ENCODE measurements at places on chromosomes 2 and 18.

- peaks cover 26% of the 10 kb centered on the region for H3K4me1 ChIP-seq
- peak overlapping the region; percentile 49 for H3K27ac ChIP-seq
- DNase-seq, result peak; percentile 92
- H3K27me3 ChIP-seq, result no peaks in the 10 kb centered on the region
Measured at GRCh38 chr2:203484266-203485112, 50.6 kb downstream of the RAPH1 start.

DNA sequence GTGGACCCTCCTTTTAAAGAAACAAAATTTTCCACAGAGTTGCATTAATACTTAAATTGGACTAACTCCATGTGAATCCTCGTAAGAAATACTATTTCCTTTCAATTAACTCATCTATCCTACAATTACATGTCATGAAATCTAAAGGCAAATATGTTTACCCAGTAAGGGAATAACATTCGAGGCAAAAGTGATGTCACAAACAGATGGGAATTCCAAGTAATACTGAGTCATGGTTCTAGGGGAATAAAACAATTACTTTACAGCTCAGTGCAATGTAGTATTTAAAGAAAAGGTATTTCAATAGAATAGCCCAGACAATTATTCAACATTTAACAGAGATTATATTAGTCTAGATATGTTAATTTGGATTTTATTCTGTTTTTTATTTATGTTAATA is 205.8 kb downstream of the ZNF385B start:
- no peaks in the 10 kb centered on the region for H3K36me3 ChIP-seq
- H3K27me3 ChIP-seq, result no peaks in the 10 kb centered on the region

DNA sequence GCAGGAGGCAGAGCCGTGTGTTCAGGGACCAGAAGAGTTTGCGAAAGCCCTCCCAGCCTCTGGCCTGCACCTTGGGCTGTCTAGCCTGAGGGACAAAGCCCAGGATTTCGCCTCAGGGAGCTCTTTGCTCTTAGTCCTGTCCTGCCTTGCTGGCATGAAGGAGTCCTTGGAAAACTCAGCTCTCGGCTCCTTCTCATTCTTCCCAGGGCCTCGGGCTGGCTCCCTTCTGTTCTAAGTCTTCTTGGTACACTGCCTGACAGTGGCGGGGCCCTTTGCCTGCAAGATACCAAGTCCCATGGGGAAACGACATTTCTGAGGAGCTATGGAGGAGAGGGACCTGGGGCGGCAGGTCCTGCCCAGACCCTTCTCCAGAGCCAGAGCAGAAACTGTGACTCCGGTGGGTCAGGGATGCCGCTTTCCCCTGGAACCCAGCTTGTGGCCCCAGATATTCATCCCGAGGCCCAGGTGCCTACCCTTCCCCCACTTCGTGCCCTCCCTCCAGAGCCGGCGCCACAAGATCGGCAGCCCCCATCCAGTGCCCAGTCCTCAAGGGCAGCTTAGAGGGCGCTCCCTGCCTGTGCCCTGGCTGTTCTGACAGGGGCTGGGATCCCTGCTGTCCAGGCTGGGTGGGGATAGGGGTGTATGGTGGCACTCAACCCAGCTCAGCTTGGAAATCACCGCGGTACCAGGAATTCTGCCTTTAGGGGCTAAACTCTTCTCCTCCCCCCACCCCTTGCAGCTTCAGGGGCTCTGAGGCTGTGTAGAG is 5.5 kb upstream of the CYP26B1 start:
- H3K27ac ChIP-seq, result no peak overlapping the region
- H3K4me3 ChIP-seq, result no peak overlapping the region
- DNase-seq, result no peak
- 0 out of 2 replicates have a peak, but pooled peaks cover 4% of the 10 kb centered on the region for H3K4me1 ChIP-seq
- H3K36me3 ChIP-seq, result no peaks in the 10 kb centered on the region

- H3K4me1 ChIP-seq, result peaks cover 28% of the 10 kb centered on the region
- DNase-seq, result no peak
- no peak overlapping the region for H3K27ac ChIP-seq
- H3K4me3 ChIP-seq, result no peak overlapping the region
Measured at GRCh38 chr18:13608791-13609532, 117.4 kb downstream of the FAM210A start.

- peak; percentile 91 for DNase-seq
- H3K36me3 ChIP-seq, result 0 out of 2 replicates have a peak, but pooled peaks cover 3% of the 10 kb centered on the region
- H3K4me3 ChIP-seq, result peak overlapping the region; percentile 41
- peaks cover 75% of the 10 kb centered on the region for H3K4me1 ChIP-seq
- H3K27me3 ChIP-seq, result no peaks in the 10 kb centered on the region
- H3K27ac ChIP-seq, result peak overlapping the region; percentile 99
Measured at GRCh38 chr2:46983065-46983801, 67.6 kb upstream of the MCFD2 start.

- no peaks in the 10 kb centered on the region for H3K4me1 ChIP-seq
- H3K27ac ChIP-seq, result no peak overlapping the region
- H3K36me3 ChIP-seq, result no peaks in the 10 kb centered on the region
- no peak overlapping the region for H3K4me3 ChIP-seq
- no peak for DNase-seq
Measured at GRCh38 chr2:207112785-207113184, 53.0 kb downstream of the KLF7 start.

GRCh38 chr18:74901362-74902146 is 303.9 kb downstream of the ZNF407 start:
- H3K27ac ChIP-seq, result no peak overlapping the region
- no peak for DNase-seq
- no peaks in the 10 kb centered on the region for H3K36me3 ChIP-seq
- H3K4me3 ChIP-seq, result no peak overlapping the region
- H3K4me1 ChIP-seq, result no peaks in the 10 kb centered on the region
- no peaks in the 10 kb centered on the region for H3K27me3 ChIP-seq

- H3K27ac ChIP-seq, result no peak overlapping the region
- no peaks in the 10 kb centered on the region for H3K27me3 ChIP-seq
- no peak overlapping the region for H3K4me3 ChIP-seq
- H3K36me3 ChIP-seq, result no peaks in the 10 kb centered on the region
- DNase-seq, result peak; percentile 80
Measured at GRCh38 chr2:239157771-239158170, 243.0 kb downstream of the HDAC4 start.

- H3K36me3 ChIP-seq, result no peaks in the 10 kb centered on the region
- H3K4me3 ChIP-seq, result no peak overlapping the region
- peaks cover 42% of the 10 kb centered on the region for H3K4me1 ChIP-seq
- H3K27me3 ChIP-seq, result no peaks in the 10 kb centered on the region
Measured at GRCh38 chr2:68292108-68292710, 27.5 kb downstream of the CNRIP1 start.

DNA sequence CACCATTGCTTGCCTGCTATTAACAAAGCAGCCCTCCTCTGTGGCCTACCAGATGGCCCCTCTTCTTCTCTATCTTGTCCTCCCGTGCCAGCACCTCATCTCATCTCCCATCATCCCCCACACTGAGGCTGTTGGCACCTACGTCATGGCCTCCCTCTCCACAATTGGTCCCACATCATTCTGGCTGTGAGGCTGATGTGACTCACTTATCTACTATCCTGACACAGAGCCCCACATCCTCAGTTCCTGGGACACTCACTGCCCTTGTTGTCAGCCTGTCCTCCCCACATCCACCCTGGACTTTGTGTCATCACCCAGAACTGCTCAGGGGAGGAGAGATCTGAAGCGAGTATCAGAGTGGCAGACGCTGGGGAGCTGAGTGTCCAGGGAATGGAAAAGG is 102.9 kb downstream of the MRO start:
- no peaks in the 10 kb centered on the region for H3K36me3 ChIP-seq
- no peaks in the 10 kb centered on the region for H3K27me3 ChIP-seq
- DNase-seq, result no peak
- H3K4me1 ChIP-seq, result no peaks in the 10 kb centered on the region
- H3K27ac ChIP-seq, result no peak overlapping the region

GRCh38 chr2:177909962-177910361 is 162.6 kb downstream of the PDE11A start:
- H3K27ac ChIP-seq, result no peak overlapping the region
- no peak overlapping the region for H3K4me3 ChIP-seq

DNA sequence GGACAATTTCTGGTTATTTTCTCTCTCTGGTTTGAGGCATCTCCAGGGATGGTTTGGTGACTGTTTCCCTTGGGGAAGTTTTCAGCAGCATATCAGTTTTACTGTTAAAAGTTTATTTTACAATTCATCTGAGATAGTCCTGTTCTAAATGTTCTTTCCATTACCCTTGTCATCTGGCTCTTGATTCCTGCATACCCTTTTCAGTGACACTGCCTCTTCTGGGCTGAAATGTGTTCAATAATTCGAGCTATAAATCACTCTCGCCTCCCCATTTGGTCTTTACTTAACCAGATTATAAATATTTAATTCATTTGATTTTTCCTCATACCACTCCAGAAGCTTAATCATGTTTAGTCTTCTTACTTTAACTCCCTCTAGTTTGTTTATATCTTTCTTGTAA is 9.5 kb downstream of the DCC start:
- no peak overlapping the region for H3K27ac ChIP-seq
- no peaks in the 10 kb centered on the region for H3K36me3 ChIP-seq
- no peak overlapping the region for H3K4me3 ChIP-seq
- no peaks in the 10 kb centered on the region for H3K4me1 ChIP-seq
- DNase-seq, result no peak

- H3K4me1 ChIP-seq, result no peaks in the 10 kb centered on the region
- no peaks in the 10 kb centered on the region for H3K36me3 ChIP-seq
- H3K27me3 ChIP-seq, result no peaks in the 10 kb centered on the region
- no peak overlapping the region for H3K27ac ChIP-seq
- H3K4me3 ChIP-seq, result no peak overlapping the region
- DNase-seq, result no peak
Measured at GRCh38 chr2:73013936-73014335, 57.6 kb downstream of the SFXN5 start.

GRCh38 chr2:202450785-202451184 is 74.7 kb downstream of the BMPR2 start:
- no peak overlapping the region for H3K27ac ChIP-seq
- H3K4me1 ChIP-seq, result no peaks in the 10 kb centered on the region
- no peaks in the 10 kb centered on the region for H3K27me3 ChIP-seq
- no peak overlapping the region for H3K4me3 ChIP-seq
- DNase-seq, result no peak
- H3K36me3 ChIP-seq, result no peaks in the 10 kb centered on the region

DNA sequence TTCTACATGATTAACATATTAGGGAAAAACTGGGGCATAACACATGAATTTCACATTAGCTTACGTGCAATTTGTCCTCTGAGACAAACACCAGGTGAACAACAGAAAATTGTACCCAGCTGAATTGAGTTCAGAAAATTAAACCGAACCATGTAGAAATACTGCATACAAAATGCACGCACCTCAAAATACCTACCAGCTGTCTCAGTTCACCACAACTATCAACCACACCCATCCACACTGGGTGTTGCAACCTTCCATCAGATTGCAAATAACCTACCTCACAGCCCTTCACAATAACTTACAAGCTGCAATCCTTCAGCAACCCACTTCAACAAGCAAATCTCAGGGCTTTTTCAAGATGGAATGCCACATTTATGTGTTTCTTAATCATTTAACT is 55.9 kb downstream of the UNC50 start:
- H3K27ac ChIP-seq, result no peak overlapping the region
- no peaks in the 10 kb centered on the region for H3K4me1 ChIP-seq
- no peak for DNase-seq

DNA sequence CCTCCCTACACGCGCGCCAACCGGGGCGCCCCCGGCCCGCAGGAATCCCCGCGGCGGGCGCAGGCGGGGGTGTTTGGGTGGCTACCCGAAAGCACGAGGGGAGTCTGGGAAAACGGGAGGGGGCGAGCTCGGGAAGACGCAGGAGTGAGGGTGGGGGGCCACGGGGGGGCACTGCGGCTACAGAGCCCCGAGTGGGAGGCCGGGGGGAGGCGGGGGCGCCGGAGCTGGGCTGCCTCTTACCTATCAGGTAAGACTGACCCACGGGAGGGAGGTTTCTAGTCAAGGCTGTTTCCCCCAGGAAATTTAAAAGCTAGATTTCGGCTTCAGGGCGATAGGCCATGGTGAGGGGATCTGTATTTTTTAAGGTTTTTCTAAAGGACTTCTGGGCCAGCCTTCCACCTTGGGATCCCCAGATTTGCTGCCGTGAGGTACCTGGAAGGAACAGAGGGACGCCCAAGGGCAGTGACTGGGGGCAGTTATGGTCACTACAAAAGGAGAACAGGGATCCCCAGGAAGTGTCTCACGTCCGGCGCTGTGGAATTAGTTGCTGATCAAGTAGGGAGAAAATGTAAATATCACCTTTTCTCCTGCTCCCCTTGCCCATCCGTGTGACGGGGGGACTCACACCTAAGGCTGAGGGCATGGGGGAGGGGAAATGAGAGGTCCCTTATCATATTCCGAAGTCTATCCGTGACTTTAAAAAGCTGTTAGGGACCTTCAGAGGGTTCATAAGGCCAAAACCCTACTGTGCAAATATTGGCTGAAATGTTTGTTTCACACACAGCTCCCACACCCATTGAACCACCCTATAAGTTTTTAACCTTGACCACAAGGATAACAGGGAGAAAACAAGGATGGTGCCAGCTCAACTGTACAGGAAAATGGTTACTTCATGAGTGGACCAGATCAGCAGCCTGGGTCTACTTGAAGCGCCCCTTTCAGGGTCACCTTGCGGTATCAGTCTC is 638 bp upstream of the IRS1 start:
- H3K4me1 ChIP-seq, result peaks cover 10% of the 10 kb centered on the region
- H3K27ac ChIP-seq, result peak overlapping the region; percentile 64
- H3K27me3 ChIP-seq, result no peaks in the 10 kb centered on the region
- peak overlapping the region; percentile 60 for H3K4me3 ChIP-seq
- peak; percentile 19 for DNase-seq
- 0 out of 2 replicates have a peak, but pooled peaks cover 3% of the 10 kb centered on the region for H3K36me3 ChIP-seq

GRCh38 chr2:20737505-20737904 is 70.6 kb downstream of the GDF7 start:
- H3K27ac ChIP-seq, result peak overlapping the region; percentile 54
- H3K4me3 ChIP-seq, result no peak overlapping the region
- H3K4me1 ChIP-seq, result peaks cover 23% of the 10 kb centered on the region
- H3K27me3 ChIP-seq, result no peaks in the 10 kb centered on the region

DNA sequence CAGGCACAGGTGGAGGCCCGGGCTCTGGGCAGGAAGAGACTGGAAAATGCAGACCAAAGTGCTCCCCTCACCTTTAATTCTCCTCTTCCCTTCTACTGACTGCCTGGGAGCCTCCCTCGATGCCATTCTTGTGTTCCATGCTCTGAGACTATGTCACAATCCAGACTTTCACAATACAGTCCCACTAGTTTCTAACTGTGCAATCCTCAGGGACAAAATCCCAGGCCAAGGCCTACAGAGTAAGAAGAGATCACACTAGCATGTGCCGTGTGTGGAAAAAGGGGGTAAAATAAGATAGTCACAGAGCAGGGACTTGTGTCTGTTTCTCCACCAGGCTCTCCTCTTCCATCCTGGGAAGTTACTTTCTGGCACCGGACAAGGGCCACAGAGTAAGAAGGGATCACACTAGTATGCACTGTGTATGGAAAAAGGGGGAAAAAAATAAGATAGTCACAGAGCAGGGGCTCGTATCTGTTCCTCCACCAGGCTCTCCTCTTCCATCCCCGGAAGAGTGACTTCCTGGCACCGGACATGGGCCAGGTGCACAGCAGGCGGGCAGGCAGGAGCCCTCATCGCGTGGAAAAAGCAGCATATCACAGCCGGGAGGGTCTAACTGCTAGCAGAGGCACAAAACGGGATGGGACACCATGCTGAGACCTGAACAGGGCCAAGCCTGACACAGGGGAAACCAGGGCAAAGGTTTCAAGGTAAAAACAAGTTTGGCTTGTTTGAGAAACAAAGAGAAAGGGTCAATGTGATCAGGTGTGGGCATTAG is 9.6 kb downstream of the CYB5A start:
- DNase-seq, result no peak
- no peak overlapping the region for H3K27ac ChIP-seq
- peaks cover 14% of the 10 kb centered on the region for H3K4me1 ChIP-seq
- H3K27me3 ChIP-seq, result no peaks in the 10 kb centered on the region
- no peaks in the 10 kb centered on the region for H3K36me3 ChIP-seq
- no peak overlapping the region for H3K4me3 ChIP-seq

Measured in MM.1S (cell line).